ENCODE measurements at places on chromosomes 7 and 10.

- no peak for DNase-seq
Observed at GRCh38 chr10:123009105-123009820, 457 bp downstream of the ACADSB start.

DNA sequence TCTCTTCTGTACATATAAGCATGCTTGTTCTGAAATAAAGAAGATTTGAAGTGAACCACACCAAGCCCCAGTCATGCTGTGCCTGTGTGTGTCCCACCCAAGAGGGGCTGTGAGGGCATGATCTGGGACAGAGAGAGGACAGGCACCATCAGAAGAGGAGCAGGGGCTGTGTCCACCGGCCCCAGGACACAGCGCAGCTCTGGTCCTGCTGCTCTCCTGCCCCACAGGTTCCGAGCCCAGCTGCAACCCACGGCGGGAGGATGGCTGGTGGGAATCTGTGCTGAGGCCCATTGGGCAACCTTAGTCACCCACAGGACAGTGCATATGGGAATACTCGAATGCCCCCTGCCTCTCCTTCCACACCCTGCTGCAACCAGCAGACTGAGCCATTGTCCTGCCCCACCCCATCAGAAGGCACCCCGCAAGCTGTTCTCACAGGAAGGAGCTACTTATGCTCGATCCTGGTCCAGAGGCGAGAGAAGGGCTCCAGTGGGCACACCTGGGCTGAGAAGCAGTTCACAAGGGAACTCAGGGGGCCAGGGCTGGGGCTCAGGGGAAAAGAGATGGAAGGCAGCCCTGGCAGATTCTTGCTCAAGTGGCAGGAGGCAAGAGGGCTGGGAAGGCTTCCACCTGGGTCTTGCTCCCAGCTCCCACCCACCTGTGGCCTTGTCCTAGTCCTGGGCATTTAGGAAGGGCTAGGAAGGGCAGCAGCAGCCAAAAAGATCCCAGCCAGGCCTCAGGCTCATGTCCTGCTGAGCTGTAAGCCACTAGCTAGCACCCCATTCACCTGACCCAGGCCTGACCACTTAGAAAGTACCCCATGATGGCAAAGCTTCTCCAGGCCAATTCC is 31.9 kb downstream of the LDB3 start:
- DNase-seq = no peak

DNA sequence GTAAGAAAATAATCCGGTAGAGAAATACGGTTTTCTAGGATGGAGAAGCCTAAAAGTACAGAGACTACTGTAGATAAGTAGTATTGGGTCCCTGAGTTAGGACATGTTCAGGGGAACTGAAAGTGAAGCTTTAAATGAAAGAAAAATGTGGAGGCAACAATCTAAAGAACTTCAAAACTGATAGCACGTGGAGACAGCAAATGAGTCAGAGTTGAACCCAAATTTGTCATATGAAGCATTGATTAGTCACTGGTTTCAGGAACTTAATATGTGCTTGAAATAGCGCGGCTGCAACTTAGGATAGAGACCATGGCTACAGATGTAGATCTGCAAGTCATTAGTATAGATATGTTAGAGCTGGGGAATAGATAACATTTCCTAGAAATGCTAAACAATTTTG is 1138.6 kb upstream of the SORCS1 start:
- no peak for DNase-seq

DNA sequence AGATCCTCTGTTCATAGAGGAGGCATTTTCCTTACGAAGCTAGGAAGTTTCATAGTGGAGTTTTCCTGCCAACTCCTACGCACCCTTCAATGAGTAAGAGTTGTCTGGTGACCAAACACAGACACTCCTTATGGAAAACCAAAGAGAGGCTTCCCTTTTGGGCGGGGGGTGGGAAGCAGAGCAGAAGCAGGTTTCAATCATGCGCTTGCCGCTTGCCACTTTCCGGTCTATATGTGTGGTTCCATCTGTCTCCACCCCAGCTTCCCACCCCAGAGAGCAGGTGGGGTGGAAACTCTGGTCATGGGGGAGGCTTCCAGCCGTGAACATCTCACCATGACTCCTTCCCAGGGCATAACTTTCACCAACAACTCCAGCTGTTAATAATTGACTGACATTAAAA is 68.8 kb upstream of the GRB10 start:
- no peak for DNase-seq
